ENCODE measurements at places on chromosomes 4 and X.
A peak's percentile ranks its signal among the peaks of the same experiment; 100 is the strongest.

- DNase-seq, result no peak
These were observed 53.3 kb upstream of the LAS1L start for GRCh38 chrX:65587616-65588526.

- no peak for DNase-seq
These were observed 170.9 kb downstream of the IL15 start for GRCh38 chr4:141807103-141807891.

- peak; percentile 74 for DNase-seq
These were observed 3.4 kb upstream of the AVPR2 start for GRCh38 chrX:153900831-153901752.

DNA sequence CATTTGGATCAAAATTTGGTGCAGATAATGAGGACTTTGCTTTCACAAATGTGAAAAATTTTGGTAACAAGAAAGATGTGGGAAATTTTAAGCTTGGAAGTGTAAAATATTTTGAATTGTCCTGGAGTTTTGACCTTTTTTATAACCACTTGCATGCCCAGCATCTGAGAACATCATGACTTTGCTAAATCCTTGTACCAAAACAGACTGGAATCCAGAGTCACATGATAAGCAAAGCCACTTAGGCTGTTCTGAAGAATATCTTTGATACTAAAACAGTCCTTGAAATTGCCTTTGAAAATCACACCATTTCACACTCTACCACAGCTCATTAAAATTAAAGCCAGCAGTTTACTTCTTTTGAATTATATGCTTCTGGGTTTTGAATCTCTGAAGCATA lies 2.5 kb upstream of the PPM1K start:
- DNase-seq, result no peak

- DNase-seq, result no peak
These were observed 976.5 kb downstream of the RPA4 start for GRCh38 chrX:97860226-97860625.

DNA sequence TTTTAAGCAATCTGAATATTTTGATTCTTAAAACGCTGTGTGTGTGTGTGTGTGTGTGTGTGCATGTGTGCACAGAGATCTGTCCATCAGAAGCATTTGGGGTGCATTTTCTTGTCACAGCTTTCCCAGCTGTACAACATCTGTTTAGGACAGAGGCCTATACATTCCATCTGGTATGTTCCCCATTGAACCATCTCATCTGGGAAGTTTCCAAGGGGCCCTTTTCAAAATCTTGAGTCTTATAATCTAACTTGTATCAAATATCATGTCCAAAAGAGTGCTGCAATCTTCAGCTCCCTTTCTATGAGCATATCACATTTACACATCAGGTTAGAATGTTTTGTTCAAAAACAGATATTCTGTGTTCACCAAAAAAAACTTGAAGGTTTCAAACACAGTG lies 16.5 kb upstream of the MID1 start:
- no peak for DNase-seq

DNA sequence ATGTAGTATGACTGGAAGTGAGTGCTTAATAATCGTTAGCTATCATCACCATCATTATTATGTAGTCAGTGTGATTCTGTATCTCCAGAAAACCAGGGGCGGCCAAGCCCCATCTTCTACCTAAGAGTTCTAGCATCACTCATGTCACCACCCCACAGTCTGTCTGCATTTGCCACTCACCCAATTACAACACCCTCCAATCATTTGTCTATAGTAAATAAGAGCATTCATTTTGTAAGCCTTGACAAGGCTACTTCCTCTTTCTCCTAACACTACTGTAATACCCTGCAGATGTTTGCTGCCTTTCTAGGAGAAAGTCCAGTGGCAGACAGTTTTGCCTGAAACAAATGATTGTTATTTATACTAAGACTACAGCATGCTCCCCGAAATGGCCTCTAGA lies 15.8 kb upstream of the IL21 start:
- no peak for DNase-seq

DNA sequence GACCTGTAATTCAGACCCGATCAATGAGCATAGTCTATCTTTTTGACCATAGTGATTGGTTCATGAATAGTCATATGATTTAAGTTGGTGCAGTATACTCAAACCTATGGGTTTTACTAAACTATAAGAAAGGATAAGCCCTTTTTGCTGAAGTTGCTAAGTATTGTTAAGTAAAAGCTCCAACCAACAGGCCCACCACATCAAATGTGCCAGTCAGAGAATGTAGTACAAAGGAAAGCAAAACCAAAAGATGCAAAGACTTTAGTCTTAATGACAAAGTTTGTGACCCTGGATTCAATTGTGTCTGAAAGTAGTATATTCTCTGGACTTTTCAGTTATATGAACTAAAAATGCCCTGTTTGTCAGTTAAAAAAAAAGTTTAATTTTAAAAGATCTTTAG lies 208.1 kb upstream of the TET2 start:
- DNase-seq, result peak; percentile 18

DNA sequence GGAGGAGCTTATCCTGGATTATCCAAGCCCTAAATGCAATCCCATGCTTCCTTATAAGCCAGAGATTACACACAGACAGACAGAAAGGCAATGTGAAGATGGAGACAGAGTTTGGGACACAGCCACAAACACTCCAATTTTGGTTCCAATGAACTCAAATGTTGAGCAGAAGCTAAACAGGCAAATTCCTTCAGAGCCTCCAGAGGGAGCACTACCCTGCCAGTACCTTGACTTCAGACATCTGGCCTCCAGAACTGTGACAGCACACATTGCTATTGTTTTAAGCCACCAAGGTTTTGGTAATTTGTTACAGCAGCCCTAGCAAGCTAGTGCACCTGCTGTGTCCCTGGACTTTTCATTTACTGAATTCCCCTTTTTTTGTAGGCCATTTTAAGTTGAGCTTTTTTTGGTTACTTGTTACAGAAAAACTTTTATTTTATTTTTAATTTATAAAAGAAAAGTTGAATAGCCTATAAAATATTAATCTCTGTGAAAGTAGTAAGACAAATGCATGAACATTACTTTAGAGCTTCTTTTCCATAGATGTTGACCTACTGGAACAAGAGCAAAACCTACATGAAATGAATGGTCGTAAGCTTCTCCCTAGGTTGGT lies 33.4 kb upstream of the SRD5A3 start:
- DNase-seq, result peak; percentile 46

GRCh38 chrX:44918722-44919121 lies 45.7 kb downstream of the KDM6A start:
- DNase-seq, result no peak

DNA sequence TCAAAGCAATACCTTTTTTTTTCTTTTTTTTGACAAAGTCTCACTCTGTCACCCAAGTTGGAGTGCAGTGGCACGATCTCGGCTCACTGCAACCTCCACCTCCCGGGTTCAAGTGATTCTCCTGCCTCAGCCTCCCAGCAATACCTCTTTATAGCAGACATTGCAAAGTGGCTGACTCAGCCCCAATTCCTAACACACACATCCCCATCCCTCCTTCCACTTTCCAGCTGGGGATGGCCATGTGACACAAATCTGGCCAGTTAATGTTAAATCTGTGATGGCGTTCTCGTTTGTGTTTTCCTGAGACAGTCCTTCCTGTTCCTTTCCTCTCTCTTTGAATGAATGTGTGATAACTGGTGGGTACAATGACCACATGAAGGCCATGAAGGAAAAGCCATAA lies 276.2 kb upstream of the KLF3 start:
- no peak for DNase-seq

- no peak for DNase-seq
These were observed 15.6 kb downstream of the RUFY3 start for GRCh38 chr4:70737409-70737808.

DNA sequence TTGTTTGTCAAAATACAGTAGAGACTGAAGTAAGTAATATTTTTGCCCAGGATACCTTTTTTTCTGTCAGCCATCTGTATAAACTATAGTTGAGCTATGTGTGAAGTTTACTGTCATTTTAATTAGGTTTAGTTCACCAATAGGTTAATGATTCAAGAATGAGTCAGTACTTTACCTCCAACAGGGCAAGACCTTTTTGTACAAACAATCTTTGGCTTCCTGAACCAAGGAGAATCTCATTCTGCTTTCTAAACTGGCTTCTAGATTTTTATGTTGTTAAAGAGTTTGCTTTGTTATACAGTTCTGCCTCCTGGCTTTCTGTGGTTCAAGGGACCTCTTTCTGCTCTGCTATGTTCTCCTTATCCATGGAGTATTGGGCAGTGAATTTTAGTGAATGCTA lies 412.0 kb upstream of the NR3C2 start:
- no peak for DNase-seq

- DNase-seq, result no peak
These were observed 33.0 kb downstream of the GEMIN8 start for GRCh38 chrX:13996650-13997049.

DNA sequence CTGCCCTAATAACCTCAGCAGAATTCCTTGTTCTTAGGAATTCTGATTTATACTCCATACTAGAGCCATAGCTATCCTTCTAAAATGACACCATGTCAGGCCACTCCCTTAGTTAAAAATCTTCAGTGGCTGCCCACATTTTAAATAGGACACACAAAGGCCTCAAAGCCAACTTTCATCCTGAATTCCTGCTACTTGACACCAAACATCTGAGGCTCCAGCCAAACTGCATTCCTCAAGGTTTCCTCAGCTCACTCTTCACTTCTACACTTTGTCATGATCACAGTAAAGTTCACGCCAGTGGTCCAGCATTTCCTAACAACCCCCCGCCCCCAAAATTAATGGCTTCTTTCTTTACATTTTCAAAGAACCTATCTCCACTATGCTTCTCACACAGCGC lies 124.3 kb downstream of the ADGRA3 start:
- DNase-seq, result no peak

GRCh38 chr4:142567620-142568451 lies 278.3 kb downstream of the INPP4B start:
- peak; percentile 46 for DNase-seq

DNA sequence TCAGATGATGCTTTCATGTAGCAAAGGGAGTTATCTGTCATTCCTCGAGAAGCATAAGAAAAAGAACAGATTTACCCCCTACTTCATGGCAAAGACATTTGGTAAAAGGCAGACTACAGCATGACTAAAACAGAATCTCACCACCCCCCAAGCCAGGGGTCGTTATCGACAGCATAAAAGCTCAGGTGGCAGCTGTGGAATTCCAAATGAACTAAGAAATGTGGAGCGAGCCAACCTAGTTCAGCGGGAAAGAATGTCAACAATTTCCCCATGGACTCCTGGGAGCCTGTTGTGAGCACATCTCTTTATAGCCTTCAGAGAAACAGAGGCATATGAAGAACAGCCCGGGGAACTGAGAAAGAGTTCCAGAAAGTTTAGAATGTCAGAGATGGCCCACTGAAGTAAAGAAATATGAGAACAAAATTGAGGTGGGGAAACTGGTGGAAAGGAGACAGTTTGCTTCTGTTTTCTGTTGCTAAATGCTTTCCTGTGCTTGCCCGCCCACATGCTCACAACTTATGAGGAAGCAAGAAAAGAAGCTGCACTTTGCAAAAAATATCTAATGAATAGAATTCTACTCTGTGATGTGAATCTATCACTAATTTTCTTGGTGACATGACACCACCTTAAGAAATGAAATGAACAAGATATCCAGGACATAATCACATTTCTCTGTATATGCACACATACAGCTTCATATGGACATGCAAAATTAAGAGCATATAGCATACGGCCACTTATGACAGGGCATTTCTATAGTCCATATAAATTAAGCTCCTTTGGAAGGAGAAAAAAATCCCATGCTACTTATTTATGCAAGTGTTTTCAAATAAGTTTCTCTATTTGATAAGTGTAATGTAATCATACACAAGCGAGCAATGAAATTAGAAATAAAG lies 135.3 kb upstream of the MID1 start:
- no peak for DNase-seq

- no peak for DNase-seq
These were observed 250.4 kb downstream of the TMA16 start for GRCh38 chr4:163744861-163745260.

- no peak for DNase-seq
These were observed 42.9 kb downstream of the ACSL1 start for GRCh38 chr4:184782731-184783373.

DNA sequence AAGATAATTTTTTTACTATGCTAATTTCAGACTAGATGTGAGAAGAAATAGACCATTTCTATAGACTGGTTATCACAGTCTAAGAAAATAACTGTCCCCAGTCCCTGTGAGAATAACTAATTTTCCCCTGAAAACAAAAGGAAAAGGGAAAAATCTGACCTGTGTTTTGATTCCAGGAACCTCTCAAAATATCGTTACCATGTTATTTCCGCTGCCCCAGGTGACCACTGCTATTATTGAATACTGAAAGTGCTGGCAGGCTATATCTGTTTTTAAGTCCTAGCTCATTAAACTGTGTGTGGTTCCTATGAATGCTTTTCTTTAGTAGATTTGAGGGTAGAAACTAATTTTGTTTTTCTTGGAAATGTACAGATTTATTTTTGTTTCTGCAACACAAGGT lies 83.6 kb downstream of the GAB1 start:
- DNase-seq, result no peak

DNA sequence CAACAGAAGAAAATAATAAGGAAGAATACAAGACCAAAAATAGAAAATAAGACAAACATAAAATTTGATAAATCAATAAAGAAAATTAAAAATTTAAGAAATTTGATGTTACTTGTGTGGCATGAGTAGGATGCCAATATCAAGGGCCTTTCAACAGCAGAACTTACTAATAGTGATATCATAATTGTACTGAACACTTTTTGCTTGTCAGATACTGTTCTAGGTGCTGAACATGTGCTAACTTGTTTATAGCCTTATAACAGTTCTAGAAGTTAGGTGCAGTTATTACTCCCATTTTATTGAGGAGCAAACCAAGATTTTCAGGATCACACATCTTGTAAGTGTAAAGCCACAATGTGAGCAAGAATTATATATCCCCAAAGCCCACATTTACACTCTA lies 546.0 kb upstream of the EPHA5 start:
- no peak for DNase-seq

GRCh38 chr4:3034231-3034630 lies 40.1 kb downstream of the HTT-AS start:
- DNase-seq, result no peak

DNA sequence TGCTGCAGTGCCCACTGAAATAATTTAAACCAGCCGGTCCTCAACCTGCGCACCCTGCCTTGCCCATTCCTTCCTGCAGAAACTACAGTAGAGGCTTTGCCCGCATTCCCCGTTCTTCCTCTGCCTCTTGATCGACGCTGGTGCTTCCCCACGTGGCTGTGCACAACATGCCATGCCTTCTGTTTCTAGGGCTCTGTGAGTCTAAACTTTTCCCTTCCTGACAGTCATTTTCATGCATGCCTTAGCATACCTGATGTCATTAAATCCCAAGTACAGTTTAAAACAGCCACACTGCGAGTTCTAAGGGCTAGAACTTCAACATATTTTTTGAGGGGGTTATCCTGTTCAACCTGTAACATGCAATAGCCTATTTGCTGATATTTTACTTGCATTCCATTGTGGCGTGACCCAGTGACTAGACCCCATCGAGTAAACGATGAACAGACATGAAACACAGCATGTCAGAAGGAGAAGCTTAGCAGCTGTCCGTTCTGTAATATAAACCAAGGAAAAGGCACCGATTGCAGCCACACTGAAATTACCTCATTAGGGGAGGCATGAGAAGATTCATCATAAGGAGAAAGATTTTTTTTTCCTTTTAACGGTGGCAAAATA lies 232.5 kb downstream of the ARHGAP10 start:
- DNase-seq, result no peak

GRCh38 chr4:10951306-10951705 lies 266.7 kb upstream of the CLNK start:
- no peak for DNase-seq

Data from CD4-positive, alpha-beta T cell treated with Interleukin-12 subunit alpha and Interleukin-12 subunit beta, for 1 hour (primary cell).